BJ (cell line): ENCODE measurements at places on chromosomes 3 and 15. TPM values are rescaled to one million over a fixed set of nuclear protein-coding genes. Genes with fewer than 3 reads are reported as not detected.
A peak's percentile ranks its signal among the peaks of the same experiment; 100 is the strongest.

CPNE9 gene
- polyA plus RNA-seq = not detected in 2 replicates

- no peak for DNase-seq
Observed at GRCh38 chr3:113065336-113065735, 74.6 kb downstream of the GTPBP8 start.

CCDC39 gene
- polyA plus RNA-seq = not detected in 2 replicates

DNA sequence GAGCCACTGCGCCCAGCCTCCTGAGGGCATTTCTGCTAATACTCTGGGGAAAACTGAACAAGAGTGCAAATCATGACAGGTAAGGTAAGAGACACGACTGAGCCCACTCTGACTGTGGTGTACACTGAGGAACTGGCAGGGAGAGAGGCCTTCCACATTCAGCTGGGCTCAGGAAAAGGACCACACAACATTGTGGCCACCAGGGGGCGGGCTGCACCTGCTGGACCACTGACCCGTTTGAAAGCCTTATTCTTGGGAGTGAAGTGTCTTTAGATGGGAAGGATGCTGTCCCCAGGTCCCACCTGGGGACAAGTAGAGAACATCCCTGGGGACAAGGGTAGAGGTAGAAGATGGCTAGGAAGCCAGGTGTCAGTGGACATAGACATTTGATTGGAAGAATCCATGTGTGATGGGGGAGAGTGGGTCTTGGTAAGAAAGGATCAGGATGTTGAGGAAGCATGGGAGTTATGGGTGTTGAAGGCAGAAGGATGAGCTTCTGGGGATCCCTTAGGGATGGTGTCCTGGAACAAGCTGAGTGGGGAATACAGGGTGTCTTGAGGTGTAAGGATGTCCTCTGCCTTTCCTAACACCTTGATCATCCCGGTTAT lies 6.2 kb upstream of the CTDSPL start:
- DNase-seq = no peak

DNA sequence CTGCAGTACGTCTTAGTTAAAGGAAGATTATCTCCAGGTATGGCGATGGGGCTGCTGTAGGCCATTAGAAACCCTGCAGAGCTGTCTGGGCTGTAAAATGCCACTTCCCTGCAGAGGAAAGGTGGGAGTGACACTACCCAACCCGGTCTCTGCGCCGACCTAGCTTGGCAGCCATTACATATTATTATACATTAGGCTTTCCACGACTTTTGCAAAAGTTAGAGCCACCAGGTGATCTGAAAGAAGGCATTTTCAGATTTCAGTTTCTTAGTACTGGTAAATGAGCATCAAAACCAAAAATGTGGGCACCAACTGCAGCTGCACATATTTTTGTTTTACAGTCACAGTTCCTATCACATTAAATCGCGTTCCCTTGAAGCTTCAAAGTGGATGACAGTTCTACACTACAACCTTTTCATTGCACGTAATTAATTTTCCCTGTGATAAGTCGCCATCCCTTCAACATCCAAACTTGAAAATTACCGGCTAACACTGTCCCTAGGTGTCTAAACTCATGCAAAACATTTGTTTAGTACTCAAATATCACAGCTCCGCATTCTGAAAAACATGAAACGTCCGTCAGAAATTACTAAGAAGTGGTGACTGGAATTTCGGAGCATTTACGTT lies 81.4 kb upstream of the CHD2 start:
- DNase-seq = no peak

DNA sequence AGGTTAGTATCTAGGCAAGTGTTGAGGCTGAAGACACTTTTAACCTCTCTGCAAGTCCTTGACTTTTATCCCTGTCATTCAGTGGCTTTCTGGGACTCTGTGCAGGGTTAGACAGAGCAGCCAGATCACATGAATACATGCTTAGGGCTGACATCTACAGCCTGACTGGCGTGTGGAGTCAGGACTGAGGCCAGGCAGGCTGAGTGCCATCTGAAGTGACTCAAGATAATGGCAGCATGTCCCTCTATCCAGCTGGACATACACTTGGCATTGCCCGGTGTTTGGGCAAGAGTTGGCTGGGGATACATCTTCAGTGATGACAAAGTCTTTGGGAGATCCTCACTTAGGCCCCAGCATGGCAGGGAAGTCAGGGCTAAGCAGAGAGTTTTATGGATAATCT lies 22.4 kb downstream of the DUOX2 start:
- no peak for DNase-seq

SLC38A3 gene
- polyA plus RNA-seq = 0.17 and 0.22 TPM in 2 replicates

- DNase-seq = no peak
Observed at GRCh38 chr3:22951910-22952309, 251.2 kb upstream of the UBE2E2 start.

IL17RE gene
- 2.2 and 4.0 TPM in 2 replicates for polyA plus RNA-seq

TNK2 gene
- polyA plus RNA-seq = 4.5 and 6.3 TPM in 2 replicates

DNA sequence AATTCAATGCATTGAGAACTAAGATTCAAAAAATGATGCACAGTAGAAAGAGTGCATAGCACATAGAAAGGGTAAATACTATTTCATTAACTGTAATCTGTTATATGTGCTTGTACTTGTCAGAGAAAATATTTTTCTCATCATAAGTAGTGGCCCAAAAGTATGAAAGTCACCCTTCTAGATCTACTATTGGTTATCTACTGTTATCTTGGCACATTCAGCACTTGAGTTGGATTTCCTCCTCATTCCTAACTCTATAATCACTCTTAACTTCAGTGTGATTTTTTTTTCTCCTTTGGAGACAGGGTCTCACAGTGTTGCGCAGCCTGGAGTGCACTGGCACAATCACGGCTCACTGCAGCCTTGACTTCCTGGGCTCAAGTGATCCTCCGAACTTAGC lies 194.4 kb downstream of the PCCB start:
- no peak for DNase-seq

GRCh38 chr3:150970665-150971324 lies 1.7 kb downstream of the CLRN1 start:
- DNase-seq = peak; percentile 9

SHC4 gene
- polyA plus RNA-seq = 0.74 and 0.86 TPM in 2 replicates

DNA sequence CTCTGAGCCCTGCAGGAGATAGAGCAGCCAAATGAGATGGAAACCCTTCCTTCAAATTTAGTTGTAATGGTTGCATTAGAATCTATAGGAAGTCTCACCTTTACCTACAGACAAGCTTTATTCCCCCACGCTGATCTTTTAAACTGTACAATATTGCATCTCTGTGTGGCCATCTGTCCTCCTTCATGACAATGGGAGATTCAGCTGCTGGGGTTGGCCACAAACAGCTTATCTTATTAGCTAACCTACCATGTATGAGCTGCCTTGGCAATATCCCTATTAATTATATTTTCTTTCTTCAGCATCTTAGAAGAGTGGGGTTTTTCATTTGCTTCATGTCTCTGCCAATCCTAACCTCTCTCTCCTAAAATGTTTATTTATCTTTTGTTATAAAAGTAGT lies 238.7 kb upstream of the NR2E3 start:
- no peak for DNase-seq

- no peak for DNase-seq
Observed at GRCh38 chr3:6326771-6327170, 534.1 kb upstream of the GRM7 start.

NUP210 gene
- 0.13 and 0.32 TPM in 2 replicates for polyA plus RNA-seq

TRPM1 gene
- 0.18 and 0.44 TPM in 2 replicates for polyA plus RNA-seq

DNA sequence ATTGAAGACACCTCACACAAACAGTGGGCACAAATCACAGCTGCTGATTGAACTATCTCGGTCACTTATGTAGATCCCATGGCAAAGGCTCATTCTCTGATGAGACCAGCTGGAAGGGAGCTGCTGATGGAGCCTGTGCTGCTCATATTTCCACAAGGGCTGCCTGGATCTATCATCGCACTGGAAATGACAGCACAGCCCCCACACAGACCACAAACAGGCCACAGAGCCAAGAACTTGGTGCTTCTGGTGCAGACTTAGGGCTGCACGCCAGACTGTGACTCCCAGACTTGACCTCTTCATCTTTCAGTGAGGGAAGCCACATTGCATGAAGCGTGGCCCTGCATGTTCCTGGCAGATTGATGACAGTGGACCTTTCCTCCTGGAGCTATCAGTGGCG lies 197.6 kb downstream of the MINAR1 start:
- no peak for DNase-seq
